ENCODE measurements at places on chromosomes 4 and X.

DNA sequence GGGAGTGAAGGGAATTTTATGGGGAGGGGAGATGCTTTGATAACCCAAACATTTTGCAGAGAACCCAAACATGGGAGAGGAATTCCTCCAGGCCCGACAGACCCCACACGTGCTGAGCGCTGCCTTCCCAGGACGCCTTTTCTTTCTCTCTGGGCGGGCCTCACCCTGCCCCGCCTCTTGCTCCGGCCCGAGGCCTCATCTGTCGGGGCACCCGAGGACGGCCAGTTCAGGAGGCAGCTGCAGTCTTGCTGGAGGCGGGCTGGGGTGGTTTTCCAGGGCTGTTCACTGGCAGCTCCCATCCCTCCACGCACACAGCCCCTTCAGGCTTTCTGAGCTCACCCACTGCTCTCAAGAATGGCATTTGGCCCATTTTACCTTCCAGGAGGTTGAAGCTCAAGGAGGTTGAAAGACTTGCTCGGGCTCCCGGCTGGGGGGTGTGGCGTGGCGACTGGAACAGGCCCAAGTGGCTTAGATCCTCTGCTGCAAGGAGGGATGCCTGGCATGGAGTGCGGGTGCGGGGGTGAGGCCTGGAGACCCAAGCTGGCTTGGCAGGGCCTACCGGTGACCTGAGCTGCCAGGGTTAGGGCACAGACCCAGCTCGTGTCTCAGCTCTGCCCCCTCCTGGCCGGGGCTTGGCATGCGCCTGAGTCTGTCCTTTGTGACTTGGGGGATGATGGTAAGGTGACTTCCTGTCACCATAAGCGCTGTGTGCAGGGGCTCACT lies 99.2 kb downstream of the PSAPL1 start:
- no peak for DNase-seq

- DNase-seq = no peak
Observed at GRCh38 chr4:40548256-40548655, 81.4 kb downstream of the RBM47 start.

DNA sequence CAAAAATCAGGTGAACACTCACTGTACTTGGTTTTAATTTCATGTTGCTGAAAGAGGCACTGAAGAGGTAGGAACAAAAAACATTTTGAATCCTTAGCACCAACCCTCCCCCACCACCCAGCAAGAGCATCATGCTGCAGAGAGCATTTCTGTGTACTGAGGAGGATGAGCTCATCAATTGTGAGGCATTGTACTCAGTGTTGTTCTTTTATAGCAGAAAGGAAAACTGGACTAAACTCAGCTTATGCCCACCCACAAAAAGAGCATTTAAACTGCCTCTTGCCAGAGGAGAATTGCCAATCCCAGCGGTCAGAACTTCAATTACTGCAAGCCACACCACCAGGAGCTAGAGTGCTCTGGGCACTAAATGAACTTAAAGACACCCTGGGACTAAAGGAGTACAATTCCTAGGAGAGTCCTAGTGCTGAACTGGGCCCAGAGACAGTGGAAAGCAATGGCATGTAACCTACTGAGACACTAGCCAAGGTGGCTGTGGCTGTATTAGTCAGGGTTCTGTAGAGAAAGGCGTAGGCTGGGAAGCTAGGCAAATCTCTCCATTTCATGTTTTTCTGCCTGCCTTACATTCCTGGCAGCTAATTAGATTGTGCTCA lies 280.7 kb upstream of the KLHL4 start:
- DNase-seq = no peak

- DNase-seq = no peak
Observed at GRCh38 chr4:102104278-102104677, 241.0 kb downstream of the SLC39A8 start.

DNA sequence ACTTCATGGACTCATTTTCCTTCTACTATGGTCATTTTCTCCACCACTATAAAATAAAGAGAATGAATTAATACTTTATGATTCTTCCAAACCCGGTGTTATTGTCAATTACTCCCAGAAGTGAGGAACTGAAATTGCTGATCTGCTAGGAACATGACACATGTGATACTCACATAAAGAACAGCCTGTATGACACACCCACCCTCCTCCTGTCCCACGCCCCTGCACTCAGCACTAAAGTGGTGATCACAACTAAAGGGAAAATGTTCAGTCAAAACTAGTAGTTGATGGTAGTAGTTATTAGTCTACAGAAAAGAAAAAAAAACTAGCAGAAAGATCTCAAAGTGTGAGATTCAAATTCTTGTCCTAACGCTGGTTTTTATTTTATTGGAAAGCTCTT lies 1508.3 kb downstream of the RAPGEF2 start:
- DNase-seq = no peak

- DNase-seq = no peak
Observed at GRCh38 chr4:122450847-122451246, 5.7 kb downstream of the IL2 start.

DNA sequence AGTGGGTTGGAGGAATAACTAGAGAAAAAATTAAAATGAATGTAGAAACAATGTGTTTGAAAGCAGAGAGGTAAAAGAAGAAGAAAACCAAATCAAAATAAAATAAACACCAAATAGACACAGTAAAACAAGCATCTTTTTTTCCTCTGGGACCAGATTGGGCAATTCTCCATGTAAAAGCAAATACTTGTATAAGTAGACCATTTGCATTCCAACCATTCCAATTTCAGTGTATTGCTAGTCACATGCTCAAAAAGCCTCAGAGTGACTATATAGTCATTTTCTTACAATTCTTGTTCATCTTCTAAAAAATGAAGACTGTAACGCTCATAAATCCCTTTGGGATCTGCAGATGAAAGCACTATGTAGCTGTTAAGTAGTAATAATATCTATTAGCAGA lies 969.5 kb downstream of the PCDH18 start:
- no peak for DNase-seq

DNA sequence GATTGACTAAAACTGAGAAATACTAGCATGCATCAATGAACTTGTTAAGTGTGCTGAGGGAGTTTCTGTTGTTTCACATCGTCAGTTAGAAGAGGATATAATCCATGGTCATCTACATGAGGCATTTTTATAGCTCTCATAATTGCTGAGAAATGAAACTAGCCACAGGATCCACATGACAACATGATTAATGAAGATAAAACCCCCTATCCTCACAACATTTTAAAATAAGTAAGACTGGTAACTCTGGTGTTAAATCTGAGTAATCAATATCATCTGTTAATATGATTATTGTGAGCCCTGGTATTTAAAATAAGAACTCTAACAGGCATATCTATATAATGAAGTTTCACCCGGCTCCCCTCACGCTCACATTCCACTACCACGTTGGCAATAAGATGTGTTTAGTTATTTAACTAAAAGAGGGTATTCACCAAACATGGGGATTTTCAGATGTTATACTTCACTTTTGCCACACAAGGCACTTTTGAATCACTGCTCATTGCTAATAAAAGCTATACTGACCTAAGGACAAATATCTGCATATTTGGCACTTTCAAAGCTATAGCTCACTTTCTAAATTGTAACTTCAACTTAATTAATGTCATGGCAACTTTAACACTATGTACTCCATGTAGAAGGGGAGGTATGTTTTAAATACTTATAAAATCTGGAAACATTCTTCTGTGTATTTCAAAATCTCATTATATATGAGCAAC lies 6.7 kb downstream of the UNC5C start:
- DNase-seq = no peak

DNA sequence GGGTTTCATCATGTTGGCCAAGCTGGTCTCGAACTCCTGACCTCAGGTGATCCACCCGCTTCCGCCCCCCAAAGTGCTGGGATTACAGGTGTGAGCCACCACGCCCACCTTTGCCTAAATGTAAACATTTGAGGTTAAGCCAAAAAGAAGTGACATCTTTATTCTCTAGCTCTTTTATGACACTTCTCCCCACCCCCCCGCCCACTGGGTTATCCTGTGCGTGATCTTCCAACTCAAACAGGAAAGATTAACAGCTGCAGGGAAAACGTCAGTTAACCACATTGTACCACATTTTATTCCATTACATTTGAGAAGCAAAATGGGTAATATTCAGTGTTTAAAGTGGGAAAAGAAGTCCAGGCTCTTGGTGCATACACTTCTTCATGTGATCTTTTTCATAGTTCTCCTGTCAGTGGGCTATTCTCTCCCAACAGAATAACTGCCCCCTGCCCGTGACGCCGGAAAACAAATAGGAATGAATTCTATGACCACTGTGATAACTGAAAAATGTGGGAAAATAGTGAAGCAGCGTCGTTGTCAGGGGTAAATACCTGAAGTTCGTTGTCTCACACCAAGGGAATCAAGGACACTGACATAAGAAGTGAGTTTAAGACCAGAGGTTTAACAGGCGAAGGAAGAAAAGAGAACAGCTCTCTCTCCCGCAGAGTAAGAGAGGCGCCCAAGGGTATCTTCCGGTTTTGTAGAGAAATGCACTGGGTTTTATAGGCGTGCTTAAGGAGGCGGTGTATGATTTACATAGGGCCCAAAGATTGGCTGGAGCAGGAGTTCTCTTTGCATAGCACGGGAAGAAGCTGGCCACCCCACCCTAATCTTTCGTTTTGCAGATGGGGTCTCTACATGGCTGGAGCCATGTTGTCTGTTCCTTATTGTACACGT lies 9.7 kb upstream of the SRD5A3 start:
- DNase-seq = no peak

DNA sequence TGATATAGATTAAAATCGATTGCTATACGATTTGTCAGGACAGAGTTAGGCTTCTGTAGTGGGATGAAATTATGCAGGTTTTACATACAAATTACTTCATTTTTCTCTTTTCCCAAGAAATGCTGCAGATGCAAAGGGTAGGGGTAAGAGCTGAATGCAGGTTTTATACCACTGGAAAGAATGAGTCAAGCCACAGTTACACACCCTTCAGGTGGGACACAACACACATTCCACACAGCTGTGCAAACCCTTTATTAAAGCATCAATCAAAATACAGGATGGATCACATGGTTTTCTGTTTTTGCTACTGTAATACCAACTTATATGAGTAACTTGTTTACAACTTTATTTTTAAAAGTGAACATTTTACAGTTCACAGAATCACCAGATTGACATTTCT lies 39.8 kb downstream of the MFAP3L start:
- DNase-seq = no peak

DNA sequence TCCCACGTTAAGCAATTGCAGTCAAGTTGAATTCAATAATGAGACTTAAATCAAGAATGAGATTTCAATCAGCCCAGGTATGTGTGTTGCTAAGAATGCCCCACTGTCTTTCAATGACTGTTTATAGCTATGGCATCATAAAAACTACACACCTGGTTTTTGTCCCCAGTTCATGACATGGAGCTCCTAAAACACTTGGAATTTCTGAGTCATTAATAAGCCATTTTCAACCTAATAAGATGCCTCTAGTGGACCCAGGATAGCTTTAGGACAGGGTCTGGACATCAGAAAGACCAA lies 72.7 kb upstream of the STS start:
- no peak for DNase-seq

- DNase-seq = no peak
Observed at GRCh38 chr4:168183717-168184571, 91.6 kb downstream of the ANXA10 start.

DNA sequence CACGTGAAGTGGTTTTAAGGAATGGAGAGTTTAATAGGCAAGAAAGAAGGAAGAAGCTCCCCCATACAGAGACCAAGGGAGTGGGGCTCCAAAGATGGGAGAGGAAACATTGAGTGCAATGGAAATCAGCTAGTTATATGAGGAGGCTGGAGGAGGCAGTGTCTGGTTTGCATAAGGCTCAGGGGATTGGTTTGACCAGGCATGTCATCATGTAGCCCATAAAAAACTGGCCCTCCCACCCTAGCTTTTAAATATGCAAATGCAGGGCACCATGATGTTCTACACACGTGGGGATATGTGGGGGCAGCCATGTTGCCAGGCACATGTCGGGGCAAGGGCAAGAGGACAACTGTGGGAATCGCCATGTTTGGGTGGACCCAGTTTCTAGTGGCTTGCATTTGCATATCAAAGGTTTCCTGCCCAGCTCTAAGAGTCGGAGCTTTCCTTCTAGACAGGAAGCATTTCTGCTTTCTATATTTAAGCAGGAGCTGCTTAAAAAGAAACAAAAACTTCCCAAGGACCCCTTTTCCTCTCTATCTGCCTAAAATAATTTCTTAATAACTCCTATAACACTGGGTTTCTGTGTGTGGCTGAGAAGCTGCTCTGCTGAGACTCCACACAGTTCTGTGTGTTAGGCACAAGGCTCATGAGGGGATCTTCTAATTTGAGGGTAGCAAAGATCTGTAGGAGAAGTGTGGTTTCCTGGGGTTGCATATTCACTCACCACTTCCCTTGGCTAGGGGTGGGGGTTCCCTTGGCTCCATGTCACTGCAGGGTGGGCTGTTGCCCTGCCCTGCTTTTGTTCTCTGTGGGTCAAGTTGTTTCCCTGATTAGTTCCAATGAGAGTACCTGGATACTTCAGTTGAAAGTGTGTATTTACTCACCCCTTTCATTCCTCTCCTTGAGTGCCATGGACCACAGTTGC lies 113.5 kb downstream of the VSIG4 start:
- DNase-seq = no peak

GRCh38 chr4:2837904-2838496 lies 5.6 kb upstream of the ADD1 start:
- DNase-seq = peak; percentile 68

DNA sequence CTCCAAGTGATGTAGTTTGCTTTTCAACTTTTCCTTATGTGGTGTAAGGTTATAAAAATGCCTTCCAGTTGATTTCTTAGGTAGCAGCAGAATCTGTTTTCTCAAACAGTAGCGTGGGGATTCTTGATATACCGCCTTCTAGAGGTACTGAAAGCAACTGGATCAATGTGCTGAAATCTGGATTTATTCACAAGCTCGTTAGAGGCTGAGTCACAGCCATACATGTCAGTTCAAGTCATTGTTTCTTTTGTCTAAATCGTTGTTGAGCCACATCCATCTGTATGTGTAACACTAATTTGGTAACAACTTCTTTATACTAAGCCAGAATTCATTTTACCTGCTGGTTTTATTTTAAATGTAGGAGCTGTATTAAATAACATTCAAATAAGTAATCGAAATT lies 200.0 kb upstream of the MAD2L1 start:
- DNase-seq = no peak

GRCh38 chrX:71482228-71482958 lies 50.5 kb upstream of the OGT start:
- no peak for DNase-seq

DNA sequence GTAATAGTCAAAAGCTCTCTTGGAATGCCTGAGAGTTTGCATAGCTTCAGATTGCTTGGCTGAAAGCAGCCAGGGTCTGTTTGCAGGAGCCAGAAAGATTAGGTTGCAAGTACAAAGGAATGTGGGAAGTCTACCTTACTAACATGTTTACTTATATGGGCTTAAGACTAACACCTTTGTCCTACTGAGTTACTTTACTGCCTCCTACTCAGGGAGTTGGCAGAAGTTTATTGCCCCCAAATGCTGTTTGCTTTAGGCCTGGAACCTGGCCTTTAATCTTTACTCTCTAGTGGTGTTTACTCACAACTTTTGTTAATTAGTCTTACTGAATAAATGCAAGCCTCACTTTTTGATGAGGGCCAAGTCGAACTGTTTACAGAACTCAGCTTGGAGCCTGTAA lies 219.4 kb upstream of the ZC4H2 start:
- DNase-seq = no peak

GRCh38 chr4:53702334-53703266 lies 111.3 kb upstream of the LNX1 start:
- no peak for DNase-seq

GRCh38 chr4:128521648-128522111 lies 234.1 kb upstream of the PGRMC2 start:
- DNase-seq = no peak

GRCh38 chr4:129176864-129177263 lies 80.9 kb downstream of the C4orf33 start:
- no peak for DNase-seq

- DNase-seq = no peak
Observed at GRCh38 chr4:106618956-106619355, 250.4 kb upstream of the GIMD1 start.
